NCI-H524 treated with DMSO at 0.1 percent for 48 hours (cell line): ENCODE measurements at places on chromosomes 3 and 15.

DNA sequence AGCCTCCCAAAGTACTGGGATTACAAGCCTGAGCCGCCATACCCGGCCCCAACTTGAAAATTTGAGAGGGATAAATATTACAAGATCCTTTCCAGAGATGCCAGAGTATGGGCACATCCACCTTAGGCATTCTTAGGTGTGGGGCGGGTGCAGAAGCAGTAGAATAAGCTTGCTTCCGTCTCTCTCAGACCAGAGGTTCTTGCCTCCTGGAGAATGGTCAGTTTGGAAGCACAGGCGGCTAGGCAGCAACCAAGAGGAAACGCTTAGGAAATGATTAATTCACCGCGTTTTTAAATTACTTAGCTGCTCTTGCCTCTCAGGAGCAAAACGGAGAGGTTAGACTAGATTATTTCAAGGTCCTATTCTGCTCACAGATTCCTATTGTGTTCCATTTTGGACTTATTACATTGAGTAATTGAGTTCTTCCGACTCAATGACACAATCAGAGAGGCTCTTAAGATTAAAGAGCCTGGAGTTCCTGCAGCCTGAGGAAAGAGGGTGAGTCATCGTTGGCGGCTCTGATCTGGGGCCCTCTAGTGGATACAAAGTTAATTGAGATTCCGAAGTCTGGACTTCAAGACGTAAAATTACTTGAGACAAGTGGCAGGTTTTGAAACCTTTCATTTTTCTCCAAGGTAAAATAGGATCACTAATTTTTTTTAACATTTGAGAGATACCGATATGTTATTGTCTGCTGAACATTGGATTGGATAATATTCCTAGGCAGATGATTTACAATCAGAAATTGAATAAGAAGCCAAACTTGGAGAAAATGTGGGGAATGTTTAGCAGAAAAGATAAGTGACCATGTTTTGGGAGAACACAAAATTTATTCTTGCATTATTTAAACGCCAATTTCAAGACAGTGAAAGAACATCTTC lies 5.8 kb upstream of the TOPAZ1 start:
- no peak for DNase-seq

DNA sequence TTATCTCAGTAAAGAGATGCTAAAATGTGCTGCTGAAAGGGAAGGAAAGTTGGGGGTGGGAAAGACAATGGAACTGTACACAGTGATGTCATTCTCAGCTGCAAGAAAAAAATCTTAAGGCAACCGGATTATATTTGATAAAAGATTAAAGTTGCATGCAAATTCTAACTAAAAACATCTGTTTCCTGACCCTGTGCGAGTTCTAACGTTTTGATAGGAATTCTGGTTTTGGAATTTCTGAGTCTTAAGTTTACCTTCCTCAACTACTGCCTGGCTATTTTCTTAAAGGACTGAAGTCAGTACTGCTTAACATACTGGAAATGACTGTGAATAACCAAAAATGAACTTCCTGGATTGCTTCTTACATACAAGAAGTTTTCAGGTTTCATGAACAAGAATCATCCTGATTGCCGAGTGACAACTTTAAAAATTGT lies 115.5 kb downstream of the SLC25A26 start:
- no peak for DNase-seq

DNA sequence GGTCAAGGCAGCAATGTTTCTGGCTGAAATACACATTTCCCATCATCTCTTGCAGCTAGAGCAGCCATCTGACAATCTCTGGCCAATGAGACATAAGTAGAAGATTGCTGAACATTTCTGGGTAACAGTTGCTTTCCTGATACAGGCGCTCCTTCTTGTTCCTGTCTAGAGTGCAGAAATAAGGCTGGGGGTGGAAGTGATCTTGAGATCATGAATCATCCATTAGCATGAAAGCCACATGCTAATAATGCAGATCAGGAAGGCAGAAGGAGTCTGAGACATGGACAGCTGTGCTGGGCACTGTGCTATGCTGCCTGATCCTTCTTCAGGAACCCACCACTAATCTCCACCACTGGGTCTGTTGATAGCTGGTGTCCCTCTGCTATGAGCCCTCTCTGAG lies 14.8 kb upstream of the TMEM108 start:
- DNase-seq: no peak

DNA sequence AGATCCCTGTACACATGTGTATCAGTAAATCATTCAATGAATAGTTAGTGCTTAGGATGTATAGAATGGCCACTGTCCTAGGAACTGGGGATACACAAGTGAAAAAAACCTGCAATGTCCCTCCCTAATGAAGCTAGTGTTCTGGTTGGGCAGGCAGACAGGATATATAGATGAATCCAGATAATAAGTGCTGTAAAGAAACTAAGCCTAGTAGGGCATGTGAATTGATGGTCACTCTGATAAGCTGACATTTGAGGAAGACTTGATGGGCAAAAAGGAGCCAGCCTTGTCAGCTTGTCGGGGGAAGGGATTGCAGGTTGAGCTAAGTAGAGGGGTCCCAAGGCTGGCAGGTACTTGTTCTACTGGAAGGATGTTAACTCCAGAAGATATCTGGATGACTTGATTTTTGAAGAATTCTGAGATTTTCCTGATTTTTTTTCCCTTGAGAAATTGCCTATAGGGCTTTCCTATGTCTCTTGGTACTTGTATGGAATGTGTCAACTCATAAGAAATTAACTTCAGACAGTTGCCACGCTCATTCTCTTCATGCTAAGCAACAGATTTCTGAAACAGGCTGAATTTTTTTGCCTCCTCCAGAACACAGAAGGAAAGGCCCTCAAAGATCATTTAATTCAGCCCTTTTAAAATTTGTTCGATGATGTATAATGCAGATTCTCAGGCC lies 6.3 kb upstream of the KIF23 start:
- DNase-seq: no peak

GRCh38 chr15:54859982-54860381 lies 336.8 kb downstream of the RSL24D1 start:
- DNase-seq: no peak

GRCh38 chr3:117722856-117723255 lies 1013.3 kb downstream of the TUSC7 start:
- DNase-seq: no peak

DNA sequence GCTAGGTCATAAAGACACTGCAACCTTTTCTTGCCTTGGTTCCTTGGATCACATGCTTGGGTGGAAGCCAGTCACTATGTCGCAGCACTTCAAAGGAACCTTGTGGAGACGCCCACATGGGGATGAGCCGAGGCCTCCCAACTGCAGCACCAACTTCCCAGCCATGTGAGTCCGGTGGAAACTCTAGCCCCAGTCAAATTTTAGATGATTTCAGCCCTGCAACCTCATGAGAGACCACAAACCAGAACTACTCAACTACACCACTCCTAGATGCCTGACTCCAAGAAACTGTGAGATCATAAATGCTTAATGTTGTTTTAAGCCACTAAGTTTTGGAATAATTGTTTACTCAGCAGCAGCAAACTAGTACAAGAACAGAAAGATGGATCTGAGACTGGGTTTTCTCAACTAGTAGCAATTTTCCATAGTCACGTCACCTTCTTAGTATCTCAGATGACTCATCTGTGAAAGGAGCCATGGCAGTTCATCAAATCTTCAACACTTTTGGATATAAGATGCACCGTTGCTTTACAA lies 86.5 kb downstream of the MB21D2 start:
- DNase-seq: no peak

GRCh38 chr3:46389306-46389705 lies 17.6 kb downstream of the CCR5AS start:
- no peak for DNase-seq

- DNase-seq: no peak
Measured at GRCh38 chr15:45871121-45871855, 236.5 kb downstream of the SQOR start.

GRCh38 chr15:89244574-89244903 lies 760 bp downstream of the FANCI start:
- no peak for DNase-seq

DNA sequence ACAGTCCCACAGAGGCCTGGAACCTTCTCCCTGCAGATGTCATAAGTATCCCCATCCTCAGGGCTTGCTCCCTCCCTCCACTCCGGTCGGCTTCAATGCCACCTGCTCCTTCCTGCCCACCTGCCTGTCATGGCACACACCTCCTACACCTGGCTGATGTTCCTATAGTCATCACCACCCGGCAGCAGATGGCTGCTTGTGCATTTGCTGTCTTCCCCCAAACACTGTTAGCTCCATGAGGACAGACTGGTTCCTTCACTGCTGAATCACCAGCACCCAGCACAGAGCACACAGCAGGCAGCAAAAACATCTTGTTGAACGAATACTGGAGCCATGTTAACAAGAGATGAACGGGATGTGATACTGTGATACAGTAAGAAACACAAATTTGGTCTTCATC lies 14.8 kb downstream of the TARS3 start:
- DNase-seq: no peak

DNA sequence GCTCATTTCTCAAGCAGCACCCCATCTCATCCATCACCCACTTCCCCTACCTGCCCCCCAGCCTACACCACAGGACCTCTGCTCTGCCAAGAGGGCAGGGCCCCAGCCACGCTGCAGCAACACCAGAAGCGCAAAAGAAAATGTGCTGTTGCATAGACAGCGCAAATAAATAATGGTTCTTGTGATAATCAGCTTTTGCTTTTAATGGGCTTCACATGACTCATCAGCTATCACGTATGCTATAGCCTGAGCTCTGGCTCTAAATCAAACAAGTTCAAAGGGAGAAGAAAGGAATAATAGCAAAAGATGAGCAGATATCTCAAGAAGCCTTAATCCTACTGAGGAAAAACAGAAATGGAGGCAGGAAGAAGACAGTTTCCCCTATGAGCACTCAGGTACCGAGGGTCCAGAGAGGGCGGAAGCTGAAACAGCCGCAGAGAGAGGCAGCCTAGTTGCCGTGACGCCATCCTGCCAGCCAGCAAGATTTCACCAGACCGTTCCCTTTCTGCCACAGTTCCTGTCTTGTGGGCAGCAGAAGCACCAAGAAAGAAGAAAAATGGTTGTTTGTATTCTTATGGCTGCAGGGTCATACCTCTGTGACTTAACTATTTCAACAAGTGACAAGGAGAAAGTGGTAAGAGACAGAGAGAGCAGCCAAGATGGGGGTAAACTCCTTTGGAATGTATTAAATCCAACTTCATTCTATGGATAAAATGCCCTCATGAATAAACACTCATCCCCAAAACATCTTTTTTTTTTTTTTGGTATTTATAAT lies 22.0 kb downstream of the RAB27A start:
- DNase-seq: no peak

DNA sequence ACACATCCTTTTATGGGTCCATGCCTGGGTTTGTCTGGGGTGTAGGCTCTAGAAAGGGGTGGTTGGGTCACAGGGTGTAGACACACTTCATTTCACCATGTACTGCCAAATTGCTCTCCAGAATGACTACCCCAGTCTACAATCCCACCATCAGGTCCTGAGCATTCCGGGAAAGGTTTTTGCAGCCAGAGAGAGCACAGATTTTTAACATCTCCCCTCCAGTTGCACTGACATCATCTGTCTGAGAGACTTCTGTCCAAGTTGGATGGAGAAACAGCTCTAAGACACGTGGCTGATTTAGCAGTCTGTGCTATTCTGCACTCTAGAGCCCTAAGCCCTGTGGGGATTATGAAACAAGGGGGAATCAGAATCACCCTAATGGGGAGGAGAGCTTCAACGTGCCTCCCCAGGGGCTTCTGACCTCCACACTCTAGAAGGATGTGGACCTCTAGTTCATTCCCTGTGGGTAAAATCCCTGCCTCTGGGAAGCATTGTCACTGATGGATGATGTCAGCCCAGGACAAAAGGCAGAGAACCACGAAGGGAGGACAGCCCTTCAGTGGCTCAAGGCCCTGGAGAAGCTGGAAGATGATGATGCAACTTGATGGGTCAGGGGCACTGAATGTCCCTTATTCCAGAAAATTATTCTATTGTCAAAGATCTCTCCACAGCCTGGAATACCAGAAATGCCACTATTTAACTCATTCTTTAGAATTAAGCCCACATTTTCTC lies 71.5 kb downstream of the CD200R1L start:
- no peak for DNase-seq

DNA sequence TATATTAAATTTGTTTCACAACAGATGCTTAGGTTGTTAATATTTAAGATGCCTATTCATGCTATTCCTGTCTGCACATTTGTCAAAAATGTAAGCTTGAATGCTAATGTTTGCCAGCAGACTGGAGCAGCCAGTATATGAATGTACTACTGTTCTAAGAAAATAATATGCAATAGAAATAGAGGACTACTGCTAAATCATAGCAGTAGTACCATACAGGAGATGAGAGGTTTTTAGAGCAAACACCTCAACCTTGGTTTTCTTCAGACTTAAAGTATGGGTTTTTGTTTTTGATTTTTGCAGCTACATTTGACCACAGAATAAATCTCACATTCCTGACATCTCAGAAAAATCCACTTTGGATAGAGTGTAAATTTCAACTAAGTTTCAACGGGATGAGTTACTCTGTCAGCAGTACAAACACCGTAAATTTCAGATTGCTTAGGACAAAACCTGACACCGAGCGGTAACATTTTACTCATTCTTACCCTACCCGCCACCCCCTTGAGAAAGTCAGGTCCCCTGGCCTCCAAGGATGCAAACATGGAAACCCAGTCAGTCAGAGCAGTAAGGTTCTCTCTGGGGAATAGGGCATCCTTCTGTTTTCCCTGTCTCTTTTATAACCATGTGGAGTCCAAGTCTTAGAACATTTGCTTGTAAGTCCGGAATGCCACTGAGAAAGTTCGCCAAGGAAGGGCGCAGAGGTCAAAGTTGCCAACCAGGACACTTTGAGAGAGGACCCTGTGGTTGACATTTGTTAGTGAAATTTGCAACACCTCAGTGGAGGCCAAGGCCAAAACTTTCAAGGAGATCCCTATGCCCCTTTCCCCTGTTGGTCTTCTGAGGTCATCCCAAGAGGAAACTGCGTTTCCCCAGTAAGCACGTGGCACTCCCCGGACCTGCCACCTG lies 17.9 kb upstream of the SATB1 start:
- no peak for DNase-seq

- DNase-seq: no peak
Measured at GRCh38 chr15:87047203-87047965, 967.7 kb downstream of the AGBL1 start.
